NCI-H226 (cell line): ENCODE measurements at places on chromosomes 6 and 20.

DNA sequence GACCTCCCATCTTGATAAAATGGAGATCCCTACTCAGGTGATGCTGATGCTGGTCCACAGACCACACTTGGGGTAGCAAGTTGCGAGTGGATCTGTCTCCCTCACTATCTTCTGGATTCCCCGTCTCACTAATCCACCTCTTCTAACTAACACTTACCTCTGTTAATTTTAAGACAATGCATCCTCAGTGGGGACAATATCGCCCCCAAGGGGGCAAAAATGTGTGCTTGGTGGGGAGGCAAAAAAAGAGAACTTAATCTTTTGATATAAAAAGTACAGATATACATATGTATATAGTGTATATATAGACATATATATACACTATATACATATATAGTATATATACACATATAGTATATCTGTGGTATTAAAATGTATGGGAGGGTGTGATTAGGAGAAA lies 4.3 kb downstream of the LRFN2 start:
- no peak for DNase-seq

DNA sequence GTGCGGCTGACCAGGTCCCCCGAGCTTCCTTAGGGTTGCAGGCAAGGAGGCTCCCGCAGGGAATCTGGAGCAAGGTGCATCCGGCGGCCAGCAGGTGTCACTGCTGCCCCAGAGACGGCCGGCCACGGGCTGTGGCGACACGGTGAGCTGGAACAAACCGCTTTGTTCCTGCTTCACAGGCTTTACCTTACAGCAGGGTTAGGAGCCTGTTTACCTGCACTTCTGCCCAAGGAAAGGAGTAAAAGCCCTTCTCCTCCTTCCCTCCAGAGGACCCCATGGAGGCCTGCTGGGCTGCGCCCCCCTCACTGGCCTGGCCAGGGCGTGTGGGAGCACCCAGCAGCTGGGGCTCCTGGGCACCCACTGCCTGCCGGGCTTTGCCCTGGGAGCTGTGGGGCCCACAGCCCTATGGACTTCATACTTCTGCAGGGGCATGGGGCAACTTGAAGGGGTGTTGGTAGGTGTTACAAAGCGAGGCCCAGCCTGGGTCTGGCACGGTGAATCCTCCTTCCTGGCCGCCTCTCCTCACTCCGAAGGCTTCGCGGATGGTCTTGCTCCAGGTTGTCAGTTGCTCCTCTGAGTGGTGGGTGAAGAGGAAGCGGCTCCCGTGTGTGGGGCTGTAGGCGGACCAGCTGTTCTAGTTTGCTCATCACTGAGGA lies 88.4 kb downstream of the CDC5L start:
- DNase-seq = peak; percentile 50

DNA sequence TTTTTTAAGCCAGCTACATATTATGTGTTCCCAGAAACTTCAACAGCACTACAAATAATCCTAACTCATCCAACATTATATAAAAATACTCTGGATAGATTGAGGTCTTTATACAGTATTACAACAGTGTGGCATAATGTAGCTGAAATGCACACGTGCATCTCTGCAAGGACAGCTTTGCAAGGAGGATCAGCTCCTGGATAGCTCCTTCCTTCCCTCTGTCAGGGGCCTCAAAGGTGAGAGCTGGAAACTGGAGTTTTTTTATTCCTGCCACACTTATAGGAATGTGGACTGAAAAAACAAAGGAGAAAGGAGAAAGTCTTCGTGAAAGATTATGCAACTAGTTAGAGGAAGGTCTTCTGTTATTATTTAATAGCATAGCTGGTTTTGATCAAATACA lies 53.1 kb downstream of the PLG start:
- no peak for DNase-seq

DNA sequence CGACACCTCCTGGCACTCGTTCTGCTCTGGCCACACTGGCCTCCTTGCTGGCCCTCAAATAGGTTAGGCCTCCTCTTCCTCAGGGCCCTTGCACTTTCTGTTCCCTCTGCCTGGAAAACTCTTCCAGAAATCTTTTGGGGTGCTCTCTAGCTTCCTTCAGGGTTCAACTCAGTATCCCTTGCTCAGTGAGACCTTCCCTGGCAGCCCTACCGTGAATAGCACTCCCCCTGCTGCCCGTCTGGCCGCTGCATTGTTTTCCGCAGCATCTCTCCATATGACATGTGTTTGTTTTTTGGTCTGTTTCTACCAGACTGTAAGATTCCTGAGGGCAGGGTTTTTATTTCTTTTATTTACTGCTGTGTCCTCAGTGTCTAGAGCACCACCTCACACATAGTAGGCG lies 6.7 kb downstream of the DDX27 start:
- DNase-seq = no peak

- no peak for DNase-seq
Observed at GRCh38 chr6:143322386-143322785, 128.1 kb downstream of the ADAT2 start.

DNA sequence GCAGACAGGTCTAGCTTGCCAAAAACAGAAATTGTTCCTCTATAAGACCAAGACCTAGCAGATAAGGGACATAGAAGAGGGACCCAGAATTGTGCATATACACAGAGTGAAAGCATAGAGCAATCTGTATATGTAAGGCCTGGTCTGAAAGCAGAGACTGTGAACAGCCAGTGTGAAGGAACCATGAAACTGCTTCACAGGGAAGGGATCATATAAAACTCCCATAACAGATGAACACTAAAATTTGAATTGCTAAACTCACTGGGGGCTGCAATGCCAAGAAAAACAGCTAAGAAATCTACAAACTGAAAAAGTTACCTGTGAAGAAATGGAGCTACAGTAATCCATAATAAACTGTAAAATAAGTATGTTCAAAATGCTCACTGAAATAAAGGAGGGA lies 7.0 kb downstream of the ZUP1 start:
- DNase-seq = no peak

GRCh38 chr6:111552958-111553357 lies 52.7 kb downstream of the TRAF3IP2 start:
- no peak for DNase-seq

DNA sequence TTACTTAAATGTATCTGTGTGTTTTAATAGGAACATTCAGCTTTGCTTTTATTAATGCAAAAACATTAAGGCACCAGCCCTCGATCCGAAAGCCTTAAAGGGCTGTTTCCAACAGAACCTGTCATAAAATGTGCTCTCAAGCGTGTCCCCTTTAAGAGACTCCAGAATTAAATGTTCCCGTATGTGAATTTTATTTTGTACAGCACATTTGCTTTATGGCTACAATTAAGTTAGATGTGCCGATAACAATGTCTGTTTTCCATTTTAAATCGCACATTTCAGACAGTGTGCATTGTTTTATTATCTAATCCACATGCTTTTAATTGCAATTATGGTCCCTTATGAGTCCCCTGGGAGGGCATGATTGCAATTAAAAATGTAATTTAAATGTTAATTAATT lies 198.9 kb downstream of the TSHZ2 start:
- no peak for DNase-seq
